ENCODE measurements at places on chromosomes 7 and 10. TPM values are rescaled to one million over a fixed set of nuclear protein-coding genes. Genes with fewer than 3 reads are reported as not detected.

PNLIPRP1 gene
- polyA plus RNA-seq = not detected

PALD1 gene
- 11.6 TPM for polyA plus RNA-seq

OAT gene
- polyA plus RNA-seq = 83.9 TPM

PPP1R3C gene
- polyA plus RNA-seq = 48.7 TPM

FZD8 gene
- 11.9 TPM for polyA plus RNA-seq

SDK1 gene
- 8.2 TPM for polyA plus RNA-seq

ADRB1 gene
- 0.06 TPM for polyA plus RNA-seq

CNTNAP2 gene
- polyA plus RNA-seq = 26.2 TPM

BTRC gene
- polyA plus RNA-seq = 28.1 TPM

ANLN gene
- polyA plus RNA-seq = 27.4 TPM

IKZF1 gene
- polyA plus RNA-seq = 1.7 TPM

CLDN4 gene
- polyA plus RNA-seq = 78.7 TPM

SEMA3D gene
- 43.5 TPM for polyA plus RNA-seq

FRAT1 gene
- 3.9 TPM for polyA plus RNA-seq

FOXP2 gene
- polyA plus RNA-seq = 7.9 TPM

OR2A42 gene
- 2.1 TPM for polyA plus RNA-seq

NPY4R2 gene
- polyA plus RNA-seq = not detected

ADAM12 gene
- polyA plus RNA-seq = 27.5 TPM

C7orf57 gene
- polyA plus RNA-seq = 0.69 TPM

ANXA8 gene
- 0.12 TPM for polyA plus RNA-seq

EEF1AKMT2 gene
- 40.6 TPM for polyA plus RNA-seq
